Fibroblast of villous mesenchyme (primary cell): ENCODE measurements at places on chromosomes 7 and 10. TPM values are rescaled to one million over a fixed set of nuclear protein-coding genes. Genes with fewer than 3 reads are reported as not detected.
A peak's percentile ranks its signal among the peaks of the same experiment; 100 is the strongest.

DENND2A gene
- total RNA-seq: 25.5 and 26.7 TPM in 2 replicates

TMEM213 gene
- total RNA-seq: not detected in 2 replicates

LOXL4 gene
- 67.8 and 68.3 TPM in 2 replicates for total RNA-seq

ZNF425 gene
- 2.9 and 3.5 TPM in 2 replicates for total RNA-seq

SORBS1 gene
- 8.2 and 13.2 TPM in 2 replicates for total RNA-seq

MMP21 gene
- total RNA-seq: not detected in 2 replicates

WNT8B gene
- total RNA-seq: not detected in 2 replicates

VENTX gene
- total RNA-seq: not detected in 2 replicates

DRGX gene
- total RNA-seq: not detected in 2 replicates

CCDC3 gene
- total RNA-seq: 0.43 and 1.3 TPM in 2 replicates

GRCh38 chr10:12556039-12556438, 206.7 kb downstream of the CAMK1D start:
- no peak for DNase-seq

DNA sequence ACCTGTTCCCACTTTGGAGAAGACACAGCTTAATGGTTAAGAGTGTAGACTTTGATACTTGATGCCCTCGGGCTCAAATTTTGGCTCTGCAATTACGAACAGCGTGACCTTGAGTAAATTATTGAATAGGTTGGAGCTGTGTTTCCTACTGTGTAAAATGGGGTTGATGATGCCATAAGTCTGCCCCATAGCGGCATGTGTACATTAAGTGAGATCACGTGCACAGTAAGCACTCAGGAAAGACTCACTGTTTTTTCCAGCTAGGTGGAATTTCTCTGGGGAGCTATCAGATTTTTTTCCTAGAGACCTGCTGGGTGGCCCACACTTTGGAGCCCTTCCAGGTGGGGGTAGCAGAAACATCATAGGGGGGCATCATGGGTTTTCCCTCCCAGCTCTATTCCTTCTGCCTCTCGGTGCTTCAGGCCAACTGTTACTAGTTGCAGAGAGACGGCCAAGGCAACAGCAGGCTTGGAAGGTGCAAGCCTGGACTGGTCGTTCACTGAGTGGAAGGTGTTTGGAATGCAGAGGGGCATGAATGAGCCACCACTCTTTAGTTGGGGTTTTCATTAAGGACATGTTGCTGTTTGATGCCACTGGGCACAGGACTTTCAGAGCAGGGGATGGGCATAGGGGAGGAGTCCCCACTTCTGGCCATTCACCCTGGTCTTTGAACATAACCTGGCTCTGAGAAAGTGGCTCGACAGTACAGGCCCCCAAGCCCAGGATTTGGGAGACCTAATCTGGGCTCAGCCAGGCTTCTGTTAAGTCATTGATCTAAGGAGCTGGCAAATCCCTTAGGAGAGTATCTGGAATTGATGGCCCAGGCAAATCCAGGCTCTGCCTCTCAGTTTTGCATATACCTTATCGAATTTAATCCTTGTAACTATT, 64.0 kb downstream of the SYPL1 start:
- no peak for DNase-seq

- peak; percentile 24 for DNase-seq
These were observed 16.5 kb downstream of the AIFM2 start for GRCh38 chr10:70115948-70116682.

- no peak for DNase-seq
These were observed 66.4 kb downstream of the MTURN start for GRCh38 chr7:30201161-30201666.

DNA sequence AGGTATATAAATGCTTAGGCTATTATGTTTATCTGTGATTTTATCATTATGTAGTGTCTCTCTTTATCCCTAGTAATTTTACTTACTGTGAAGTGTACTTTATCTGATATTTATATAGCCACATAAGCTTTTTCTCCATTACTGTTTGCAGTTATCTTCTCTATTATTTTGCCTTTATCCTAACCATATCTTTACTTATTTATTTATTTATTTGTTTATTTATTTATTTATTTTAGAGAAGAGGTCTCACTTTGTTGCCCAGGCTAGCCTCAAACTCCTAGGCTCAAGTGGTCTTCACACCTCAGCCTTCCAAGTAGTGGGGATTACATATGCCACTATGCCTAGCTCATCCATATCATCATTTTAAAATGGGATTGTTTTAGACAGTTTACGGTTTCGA, 331.8 kb downstream of the C7orf25 start:
- DNase-seq: no peak

- no peak for DNase-seq
These were observed 202.3 kb upstream of the ZNF32 start for GRCh38 chr10:43851030-43851429.

DNA sequence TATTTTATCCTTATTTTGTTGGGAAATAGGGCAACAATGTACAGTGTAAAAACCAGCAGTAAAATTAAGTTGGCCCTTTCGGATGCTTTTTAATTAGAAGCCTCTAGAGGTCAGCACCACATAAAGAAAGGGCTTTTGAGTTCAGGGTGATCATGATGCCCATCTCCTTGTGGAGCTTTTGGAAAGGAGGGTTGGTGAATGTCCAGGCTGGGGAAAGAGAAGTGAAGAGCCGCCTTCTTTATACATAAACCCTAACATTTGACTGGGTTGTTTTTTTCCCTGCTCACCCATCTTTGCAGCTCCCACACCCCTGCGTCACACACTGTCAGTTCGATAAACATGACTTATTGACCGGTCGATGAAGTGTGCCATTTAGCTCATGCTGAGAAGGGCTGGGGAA, 29.8 kb downstream of the MTURN start:
- peak; percentile 54 for DNase-seq

GRCh38 chr7:100166970-100167911, 1.2 kb downstream of the GAL3ST4 start:
- no peak for DNase-seq

- peak; percentile 15 for DNase-seq
These were observed 4.0 kb upstream of the NKX2-3 start for GRCh38 chr10:99528494-99529441.

DNA sequence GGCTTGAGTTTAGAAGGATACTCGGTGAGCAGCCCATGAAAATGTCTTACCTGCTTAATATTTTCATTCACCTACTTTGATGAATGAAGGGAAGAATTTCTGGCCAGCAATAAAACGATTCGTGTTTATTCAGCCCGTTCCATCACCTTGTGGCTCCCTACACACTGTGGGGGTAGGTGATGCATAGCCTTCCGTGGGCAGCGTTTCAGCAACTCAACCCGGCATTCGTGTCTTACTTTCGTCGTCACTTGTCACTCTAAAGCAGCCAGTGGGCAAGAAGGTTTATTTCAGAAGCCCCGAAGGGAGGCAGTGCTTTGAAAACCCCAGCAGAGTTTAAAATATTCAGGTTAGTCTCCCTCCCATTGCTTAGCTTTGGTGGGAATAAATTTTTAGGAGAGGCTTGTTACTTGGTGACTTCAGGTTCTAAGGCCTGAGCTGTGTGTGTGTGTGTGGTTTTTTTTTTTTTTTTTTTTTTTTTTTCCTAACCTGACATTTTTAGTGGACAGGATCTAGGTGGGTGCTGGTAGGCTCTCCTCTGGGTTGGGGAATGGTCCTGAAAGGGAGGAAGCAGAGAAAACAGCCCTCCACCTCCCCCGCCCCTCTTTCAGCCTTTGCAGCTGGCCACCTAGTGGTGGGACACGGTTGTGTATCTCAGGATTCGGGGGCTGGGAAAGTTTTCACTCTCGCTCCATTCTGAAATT, 1.8 kb downstream of the GRK5 start:
- peak; percentile 92 for DNase-seq
